ENCODE measurements at places on chromosomes 2 and 18.

DNA sequence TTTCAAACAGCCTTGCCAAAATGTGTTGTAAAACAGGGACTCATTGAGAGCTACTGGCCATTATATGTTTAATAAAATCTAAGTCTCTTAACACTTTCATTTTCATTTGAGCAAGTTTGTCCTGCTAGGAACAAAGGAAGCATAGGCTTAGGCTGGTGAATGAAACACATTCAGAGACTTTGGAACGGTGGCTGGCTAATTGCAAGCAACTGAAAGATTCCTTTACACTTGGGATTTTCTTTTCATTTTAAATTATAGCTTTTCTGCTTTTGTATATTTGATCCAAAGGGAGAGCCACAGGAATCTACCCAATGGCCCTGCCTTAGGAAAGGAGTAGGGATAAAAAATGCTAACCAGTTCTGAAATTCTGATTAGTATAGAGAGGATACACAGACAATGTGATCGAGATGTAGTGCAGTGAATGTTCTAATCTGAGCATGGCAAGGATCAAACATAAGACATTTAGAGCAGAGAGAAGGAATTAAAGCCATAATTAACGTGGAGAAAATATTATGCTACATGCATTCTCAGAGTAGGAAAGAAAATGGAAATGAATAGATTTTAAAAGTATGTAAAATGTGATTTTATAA, 911.4 kb upstream of the SLC39A10 start:
- no peak for DNase-seq

GRCh38 chr18:67511840-67512239, 4.7 kb downstream of the DSEL start:
- DNase-seq = no peak

DNA sequence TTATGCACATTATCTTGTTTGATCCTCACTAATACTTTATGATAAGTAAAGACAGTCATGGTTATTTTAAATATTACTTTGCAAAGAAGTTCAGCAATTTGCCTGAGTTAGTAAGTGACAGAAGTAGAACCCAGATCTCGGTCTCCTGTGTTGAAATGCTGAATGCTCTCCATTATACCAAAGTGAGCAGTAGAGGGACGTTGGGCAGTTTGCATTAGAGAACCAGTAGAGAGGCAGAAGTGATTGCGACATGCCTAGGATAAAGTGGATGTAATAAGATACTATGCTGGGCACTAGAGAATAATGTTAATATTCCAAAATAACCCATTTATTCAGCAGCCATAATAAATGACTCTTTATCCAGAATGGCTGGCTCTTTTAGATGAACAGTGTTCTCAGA, 201.0 kb downstream of the PMAIP1 start:
- DNase-seq = no peak

DNA sequence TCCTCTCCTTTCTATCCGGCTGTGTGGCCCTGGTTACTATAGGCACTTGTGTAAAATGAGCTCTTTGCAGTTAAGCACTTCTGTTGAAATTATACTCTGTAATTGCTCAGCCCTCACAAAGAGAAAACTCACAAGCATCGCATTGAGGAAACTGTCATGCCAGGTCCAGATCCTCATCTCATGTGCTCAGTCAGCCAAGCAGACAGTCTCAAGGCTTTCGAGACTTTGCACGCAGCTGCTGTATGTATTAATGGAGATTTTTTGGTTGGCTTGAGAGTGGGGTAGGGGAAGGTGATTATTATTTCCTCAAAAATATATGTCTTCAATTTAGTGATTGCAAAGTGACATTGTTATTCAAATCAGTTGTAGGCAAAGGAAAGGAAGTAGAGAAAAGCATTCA, 33.0 kb upstream of the PHLPP1 start:
- DNase-seq = no peak

DNA sequence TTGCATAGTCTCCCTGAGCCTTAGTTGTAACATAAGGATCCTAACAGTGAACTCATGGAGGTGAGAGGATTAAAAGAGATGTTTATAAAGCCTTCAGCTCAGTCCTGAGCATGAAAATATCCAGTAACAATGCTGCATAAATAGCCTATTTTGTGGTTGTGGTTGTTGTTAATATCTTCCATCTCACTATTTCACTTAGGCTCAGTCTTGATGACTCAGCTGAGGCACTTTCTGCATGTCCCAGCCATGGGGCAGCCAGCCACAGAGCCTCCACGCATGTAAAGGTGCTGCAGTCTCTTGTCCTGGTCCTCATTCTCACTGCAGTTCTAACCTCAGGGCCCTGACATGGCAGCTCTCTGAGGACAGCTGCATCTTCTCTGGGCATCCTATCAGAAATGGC, 218.8 kb upstream of the PKDCC start:
- no peak for DNase-seq

- no peak for DNase-seq
Measured at GRCh38 chr2:146666340-146666739, 1178.5 kb upstream of the ACVR2A start.

DNA sequence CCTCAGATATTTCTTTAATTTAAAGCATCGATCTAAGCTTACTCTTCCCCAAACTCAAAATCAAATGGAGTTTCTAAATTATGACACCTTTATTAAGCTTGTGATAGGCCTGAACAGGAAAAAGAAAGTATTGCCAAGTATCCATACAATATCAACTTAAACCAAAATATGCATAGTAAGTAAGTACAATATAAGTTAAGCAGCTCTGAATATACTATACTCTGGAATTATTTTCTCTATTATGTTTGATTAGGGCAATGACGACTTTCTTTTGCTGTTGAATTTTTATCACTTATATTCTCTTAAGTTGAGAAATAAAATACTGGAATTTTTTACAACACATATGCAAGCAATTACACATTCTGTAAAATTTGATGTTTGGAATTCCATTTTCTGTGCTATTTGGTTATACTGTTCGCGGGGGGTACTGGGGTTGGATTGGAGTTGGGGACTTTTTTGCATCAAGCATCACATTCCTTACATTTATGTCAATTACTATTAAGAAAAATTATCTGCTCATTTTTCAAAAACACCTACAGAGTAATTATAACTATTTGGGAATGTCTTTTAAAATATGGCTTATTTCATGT, 2.2 kb downstream of the COL5A2 start:
- DNase-seq = no peak

GRCh38 chr2:126899616-126900185, 1.0 kb downstream of the TEX51 start:
- DNase-seq = peak; percentile 28

GRCh38 chr2:126312579-126312978, 343.4 kb upstream of the GYPC start:
- no peak for DNase-seq

DNA sequence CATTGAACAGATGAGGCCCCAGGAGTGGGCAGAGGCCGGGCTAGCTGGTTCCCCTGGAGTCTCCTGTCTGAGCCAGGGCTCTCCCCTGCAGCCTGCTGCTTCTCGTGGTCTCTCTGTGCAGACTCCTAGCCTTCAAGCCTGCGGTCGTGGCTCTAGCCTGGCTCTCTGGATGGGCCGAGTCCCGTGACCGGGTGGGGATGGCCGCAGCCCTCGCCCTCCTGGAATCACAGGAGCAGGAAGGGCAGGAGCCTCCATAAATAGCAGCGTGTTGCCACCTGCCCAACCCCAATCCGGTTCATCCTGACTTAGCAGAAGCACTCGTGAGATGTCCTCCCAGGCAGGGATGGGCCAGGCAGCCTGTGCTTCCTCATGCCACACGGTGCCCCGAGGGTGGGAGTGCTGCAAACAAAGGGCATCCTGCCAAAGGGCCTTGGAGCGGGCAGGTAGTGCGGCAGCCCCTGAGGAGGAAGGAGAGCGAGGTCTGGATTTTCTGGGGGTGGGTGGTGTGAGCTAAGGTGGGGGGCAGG, 43.9 kb downstream of the FOSL2 start:
- no peak for DNase-seq

DNA sequence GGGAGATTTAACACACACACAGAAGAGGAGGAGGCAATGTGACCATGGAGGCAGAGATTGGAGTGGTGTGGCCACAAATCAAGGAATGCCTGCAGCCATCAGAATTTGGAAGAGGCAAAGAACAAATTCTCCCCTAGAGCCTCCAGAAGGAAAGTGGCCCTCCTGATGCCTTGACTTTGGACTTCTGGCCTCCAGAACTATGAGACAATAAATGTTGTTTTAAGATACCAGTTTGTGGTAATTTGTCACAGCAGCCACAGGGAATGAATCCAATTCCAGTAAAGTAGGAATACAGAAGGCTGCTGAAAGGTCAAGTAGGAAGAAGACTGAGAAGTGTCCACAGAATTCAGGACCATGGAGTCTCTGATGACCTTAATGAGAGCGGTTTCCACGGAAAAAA, 18.1 kb downstream of the PAIP2B start:
- no peak for DNase-seq

DNA sequence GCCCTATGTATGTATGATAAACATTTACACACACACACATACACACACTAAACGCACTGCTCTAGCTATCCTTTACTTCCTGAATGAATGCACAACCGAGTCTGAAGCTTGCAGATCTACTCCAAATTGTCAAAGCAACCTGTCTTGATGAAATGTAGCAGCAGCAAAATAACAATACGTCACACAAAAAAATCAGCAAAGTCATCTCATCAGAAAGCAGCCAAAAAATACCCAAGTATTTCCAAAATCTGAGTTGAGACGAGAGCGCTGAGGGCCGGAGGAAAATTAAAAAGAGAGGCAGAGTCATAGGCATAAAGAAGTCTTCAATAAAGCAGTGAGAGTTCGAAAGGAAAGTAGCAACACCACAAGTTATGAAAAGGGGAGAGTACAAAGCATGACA, 67.7 kb downstream of the ZNF521 start:
- DNase-seq = no peak

- no peak for DNase-seq
Measured at GRCh38 chr2:70477441-70477844, 76.2 kb downstream of the TGFA start.

- DNase-seq = peak; percentile 53
Measured at GRCh38 chr2:134338208-134338607, 84.3 kb downstream of the MGAT5 start.

DNA sequence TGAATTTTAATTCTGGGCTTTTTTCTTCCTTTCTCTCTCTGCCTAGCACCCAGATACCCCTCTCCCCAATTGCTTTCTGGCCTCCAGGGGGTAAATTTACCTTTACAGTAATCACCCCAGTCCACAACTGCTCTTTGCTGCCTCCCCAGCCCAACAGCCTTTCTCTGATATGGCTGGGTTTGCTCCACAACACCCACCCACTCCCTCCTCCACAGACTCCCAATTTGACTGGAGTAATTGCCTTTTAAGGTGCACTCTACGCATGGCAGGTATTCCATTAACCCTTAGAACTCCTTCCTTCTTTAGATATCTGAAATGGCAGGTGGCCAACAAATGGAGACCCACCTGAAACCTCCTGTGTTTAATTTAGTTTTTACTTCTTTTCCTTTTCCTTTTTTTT, 3.6 kb downstream of the CELF4 start:
- no peak for DNase-seq

GRCh38 chr2:165239230-165239629, at the start of gene SCN2A:
Gene SCN2A (plus strand): TSS chr2:165239414. CDS start chr2:165295824, 56,410 bp downstream.
- DNase-seq = no peak

GRCh38 chr2:25473758-25474340, 132.1 kb upstream of the DNMT3A start:
- no peak for DNase-seq

DNA sequence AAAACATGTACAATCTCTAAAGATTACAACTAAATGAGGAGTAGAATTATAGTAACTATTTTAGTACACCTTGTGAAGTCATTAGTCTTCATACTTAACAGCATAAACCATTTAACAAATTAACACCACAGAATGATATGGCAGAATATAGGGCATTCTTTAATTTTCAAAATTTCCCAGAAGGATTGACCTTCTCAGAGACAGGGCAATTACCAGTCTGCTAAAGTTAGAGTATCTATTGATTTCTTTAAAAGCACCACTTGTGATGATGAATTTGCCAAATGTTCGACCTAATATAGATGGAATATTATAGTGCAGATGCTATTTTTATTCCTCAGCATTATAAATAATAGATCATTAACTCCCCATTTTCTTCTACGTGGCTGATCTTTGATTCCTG, 192.6 kb downstream of the DPP4 start:
- no peak for DNase-seq

DNA sequence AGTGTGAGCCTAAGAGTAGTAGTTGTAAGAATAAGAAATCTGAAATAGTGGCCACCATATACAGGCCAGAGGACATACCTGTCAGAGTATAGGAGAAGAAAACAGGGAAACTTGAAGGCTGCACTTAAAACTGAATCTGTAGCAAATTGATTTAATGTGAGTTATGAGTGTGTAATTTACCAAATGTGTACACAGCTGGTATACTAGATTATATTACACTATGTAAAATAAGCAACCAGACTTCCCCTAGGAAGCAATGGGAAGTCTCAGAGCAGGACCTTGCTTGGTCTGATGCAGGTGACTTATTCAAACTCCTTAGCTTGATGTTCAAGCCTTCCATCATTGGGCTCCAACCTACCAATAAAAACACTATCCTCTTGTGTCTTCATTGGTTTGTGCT, 17.3 kb upstream of the EPC2 start:
- no peak for DNase-seq

DNA sequence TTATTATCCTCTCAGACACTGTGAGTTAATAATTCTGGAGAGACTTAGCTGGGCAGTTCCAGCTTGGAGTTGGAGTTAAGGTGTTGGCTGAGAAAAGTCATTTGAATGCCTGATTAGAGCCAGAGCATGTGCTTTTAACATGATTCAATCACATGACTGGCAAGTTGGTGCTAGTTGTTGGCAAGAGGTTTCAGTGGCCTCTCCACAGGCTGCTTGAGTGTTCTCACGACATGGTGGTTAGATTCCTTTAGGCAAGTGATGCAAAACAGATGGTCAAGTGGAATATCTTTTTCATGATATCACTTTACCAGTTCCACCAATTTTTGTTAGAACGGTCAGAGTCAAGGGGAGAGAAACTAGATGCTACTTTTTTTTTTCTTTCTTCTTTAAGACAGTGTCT, 262.7 kb upstream of the FN1 start:
- no peak for DNase-seq

DNA sequence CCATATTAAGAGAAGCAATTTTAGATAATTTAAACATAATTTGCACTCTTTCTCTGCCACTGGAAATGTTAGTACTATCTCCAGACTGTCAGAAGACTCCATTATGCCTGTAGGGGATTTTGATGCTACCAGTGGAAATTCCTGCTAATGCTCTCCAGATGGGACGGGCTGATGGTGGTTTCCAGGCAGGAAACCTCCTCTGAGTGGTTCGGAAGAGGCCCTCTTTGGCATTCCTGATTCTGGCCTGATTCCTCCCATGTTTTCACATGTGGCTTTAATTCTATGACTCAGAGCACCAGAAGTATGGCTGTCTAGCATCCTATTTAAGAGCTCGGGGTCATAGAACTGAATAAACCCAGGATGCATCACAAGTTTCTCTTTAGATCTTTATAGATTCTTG, 70.9 kb upstream of the ST6GAL2 start:
- no peak for DNase-seq

GRCh38 chr18:42341423-42341822, 386.4 kb downstream of the PIK3C3 start:
- no peak for DNase-seq

DNA sequence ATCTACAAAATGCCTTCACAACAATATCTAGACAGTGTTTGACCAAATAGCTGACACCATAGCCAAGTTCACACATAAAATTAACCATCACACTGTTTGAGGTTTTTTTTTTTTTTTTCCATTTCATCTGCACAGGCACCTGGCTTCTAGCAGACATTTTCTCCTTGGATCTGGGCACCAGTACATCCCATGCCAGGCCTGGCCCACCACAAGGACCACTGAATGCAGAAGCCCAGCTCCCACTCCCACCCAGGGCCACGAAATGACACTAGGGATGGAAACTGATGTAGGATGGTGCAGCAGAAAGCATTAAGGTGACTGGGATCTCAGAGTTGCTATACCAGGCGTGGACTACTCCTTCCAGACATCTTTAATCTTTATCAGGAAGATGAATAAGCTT, 13.0 kb downstream of the TMSB10 start:
- DNase-seq = no peak

All from aorta (tissue), 5 donors.